SJSA1 (cell line): ENCODE measurements at places on chromosomes 6 and 20. TPM values are rescaled to one million over a fixed set of nuclear protein-coding genes. Genes with fewer than 3 reads are reported as not detected.

The GSTA2 gene
- total RNA-seq, result not detected in 2 replicates

The PCNA gene
- total RNA-seq, result 391 and 409 TPM in 2 replicates

The FAM217A gene
- not detected in 2 replicates for total RNA-seq

The SNHG17 gene
- total RNA-seq, result 10.3 and 16.2 TPM in 2 replicates

The TBCC gene
- 51.0 and 73.6 TPM in 2 replicates for total RNA-seq

The HLA-G gene
- total RNA-seq, result not detected in 2 replicates

The ADAM33 gene
- total RNA-seq, result not detected in 2 replicates

The CST2 gene
- total RNA-seq, result not detected in 2 replicates

The NRN1 gene
- total RNA-seq, result 19.4 and 20.6 TPM in 2 replicates

DNA sequence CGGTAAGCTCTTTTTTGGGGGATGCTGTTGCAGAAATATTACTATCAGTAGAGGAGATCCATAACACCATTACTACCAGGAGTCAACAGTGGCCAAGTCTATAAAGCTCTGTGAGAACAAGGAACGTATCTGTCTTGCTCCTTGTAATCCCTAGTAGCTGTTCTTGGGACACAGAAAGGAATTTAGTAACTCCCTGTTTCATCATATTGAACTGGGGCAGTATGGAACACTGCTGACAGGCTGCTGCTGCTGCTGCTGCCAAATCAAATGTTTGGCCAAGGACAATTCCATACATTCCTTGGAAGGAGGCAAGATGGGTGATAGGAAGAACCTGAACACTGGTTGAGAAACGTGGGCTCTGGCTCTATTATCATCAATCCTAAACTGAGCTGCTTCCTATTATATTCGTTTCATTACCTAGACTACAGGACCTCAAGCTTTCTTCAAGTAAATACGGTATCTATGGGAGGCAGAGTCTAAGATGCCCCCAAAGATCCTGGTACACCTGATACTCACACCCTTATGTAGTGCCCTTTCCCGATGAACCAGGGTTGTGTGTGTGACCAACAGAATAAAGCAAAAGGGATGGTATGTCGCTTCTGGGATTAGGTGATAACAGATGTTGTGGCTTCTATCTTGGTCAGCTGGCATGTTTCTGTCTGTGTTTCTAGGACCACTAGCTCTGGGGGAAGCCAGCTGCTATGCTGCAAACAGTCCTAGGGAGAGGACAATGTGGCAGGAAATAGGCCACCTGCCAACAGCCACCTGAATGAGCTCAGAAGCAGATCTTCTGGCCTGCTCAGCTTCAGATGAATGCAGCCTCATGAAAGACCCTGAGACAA lies 39.5 kb downstream of the ELOVL5 start:
- peaks cover 21% of the 10 kb centered on the region for H3K4me1 ChIP-seq
- H3K27me3 ChIP-seq, result no peaks in the 10 kb centered on the region
- no peak overlapping the region for H3K27ac ChIP-seq
- no peaks in the 10 kb centered on the region for H3K36me3 ChIP-seq
- no peak overlapping the region for H3K4me3 ChIP-seq
- DNase-seq, result no peak

DNA sequence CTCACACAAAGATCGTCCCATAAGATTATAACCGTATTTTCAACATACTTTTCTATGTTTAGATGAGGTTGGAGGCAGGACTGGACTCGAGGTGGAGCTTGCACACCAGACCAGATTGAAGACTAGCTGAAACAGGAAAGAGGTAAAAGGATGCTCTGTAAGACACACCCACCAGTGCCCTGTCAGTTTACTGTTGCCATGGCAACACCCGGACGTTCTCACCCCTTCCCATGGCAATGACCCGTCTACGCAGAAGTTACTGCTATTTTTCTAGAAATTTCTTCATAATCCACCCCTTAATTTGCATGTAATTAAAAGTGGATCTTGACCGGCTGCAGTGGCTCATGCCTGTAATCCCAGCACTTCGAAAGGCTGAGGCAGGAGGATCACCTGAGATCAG lies 13.6 kb upstream of the SRSF6 start:
- no peaks in the 10 kb centered on the region for H3K4me1 ChIP-seq
- no peaks in the 10 kb centered on the region for H3K36me3 ChIP-seq
- DNase-seq, result no peak
- H3K4me3 ChIP-seq, result no peak overlapping the region

GRCh38 chr6:56072856-56073255 lies 174.5 kb downstream of the COL21A1 start:
- H3K4me1 ChIP-seq, result peaks cover 17% of the 10 kb centered on the region
- no peak overlapping the region for H3K4me3 ChIP-seq
- H3K36me3 ChIP-seq, result no peaks in the 10 kb centered on the region
- no peaks in the 10 kb centered on the region for H3K27me3 ChIP-seq
- peak; percentile 63 for DNase-seq

DNA sequence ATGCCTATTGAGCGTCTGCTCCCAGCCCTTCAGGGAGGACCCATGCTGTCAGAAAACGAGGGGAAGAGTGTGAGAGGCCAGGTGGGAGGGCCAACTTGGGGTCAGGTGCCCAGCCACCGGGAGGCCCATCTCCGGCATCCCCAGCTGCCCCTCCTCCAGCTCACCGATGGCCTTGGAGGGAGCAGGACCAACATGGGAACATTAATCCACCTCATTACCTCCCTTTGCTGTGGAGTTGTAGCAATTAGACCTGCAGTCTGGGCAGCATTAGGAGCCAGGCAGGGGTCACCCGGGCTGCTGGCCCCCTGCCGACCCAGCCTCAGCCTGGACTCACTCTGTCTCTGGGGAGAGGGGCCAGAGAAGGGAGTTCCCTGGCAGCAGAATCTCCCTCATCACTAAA lies 25.1 kb downstream of the DLGAP4 start:
- H3K4me1 ChIP-seq, result no peaks in the 10 kb centered on the region
- no peaks in the 10 kb centered on the region for H3K36me3 ChIP-seq
- H3K27me3 ChIP-seq, result peaks cover 51% of the 10 kb centered on the region

- DNase-seq, result no peak
- H3K27ac ChIP-seq, result no peak overlapping the region
- no peak overlapping the region for H3K4me3 ChIP-seq
- no peaks in the 10 kb centered on the region for H3K27me3 ChIP-seq
Observed at GRCh38 chr6:140636908-140637402, 1262.5 kb upstream of the CITED2 start.

DNA sequence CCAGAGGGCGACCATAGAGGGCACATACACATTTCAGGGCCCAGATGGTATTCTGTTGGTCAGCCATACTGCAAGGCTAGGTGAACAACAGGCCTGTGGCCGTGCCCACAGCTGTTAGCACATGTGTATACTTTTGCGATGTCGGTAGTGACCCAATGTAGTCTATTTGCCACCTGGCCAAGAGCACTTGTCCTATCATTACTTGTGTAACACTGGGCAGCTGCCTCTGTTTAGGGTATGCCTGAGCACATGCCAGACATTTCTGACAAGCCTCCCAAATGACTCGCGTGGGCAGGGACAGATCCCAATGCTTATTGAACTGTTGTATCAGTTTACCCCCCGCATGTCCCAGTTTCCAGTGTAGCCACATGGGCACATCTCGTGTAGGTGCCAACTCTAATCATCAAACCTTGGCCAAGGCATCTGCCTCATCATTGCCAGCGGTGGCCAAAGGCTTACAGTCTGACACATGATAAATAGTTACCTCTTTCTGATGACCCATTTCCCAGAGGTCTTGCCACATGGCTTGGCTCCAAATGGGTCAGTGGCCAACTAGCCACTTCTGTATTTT lies 74.4 kb upstream of the FBXL4 start:
- no peaks in the 10 kb centered on the region for H3K27me3 ChIP-seq
- H3K27ac ChIP-seq, result no peak overlapping the region
- no peaks in the 10 kb centered on the region for H3K4me1 ChIP-seq
- no peak overlapping the region for H3K4me3 ChIP-seq
- H3K36me3 ChIP-seq, result no peaks in the 10 kb centered on the region
- DNase-seq, result no peak

DNA sequence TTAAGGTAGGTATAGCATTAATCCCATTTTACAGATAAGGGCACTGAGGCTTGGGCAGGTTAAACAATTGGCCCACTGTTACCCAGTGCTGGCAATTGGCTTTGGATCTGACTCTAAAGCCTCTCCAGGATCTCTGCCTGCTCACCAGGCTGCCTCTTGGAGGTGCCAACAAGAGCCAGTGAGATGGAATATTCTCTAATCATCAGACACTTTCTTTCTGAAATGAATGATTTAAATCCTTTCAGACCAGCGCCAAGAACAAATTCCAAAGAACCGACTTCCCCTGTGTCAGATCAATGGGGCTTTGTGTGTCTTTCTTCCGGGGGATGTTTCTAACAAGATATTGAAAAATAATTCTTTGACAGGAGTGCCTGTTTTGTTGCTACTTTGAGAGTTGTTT lies 23.6 kb downstream of the CYP39A1 start:
- H3K4me1 ChIP-seq, result no peaks in the 10 kb centered on the region
- no peak overlapping the region for H3K27ac ChIP-seq
- no peaks in the 10 kb centered on the region for H3K27me3 ChIP-seq
- H3K36me3 ChIP-seq, result no peaks in the 10 kb centered on the region
- DNase-seq, result no peak

GRCh38 chr6:78909391-78909790 lies 42.0 kb downstream of the IRAK1BP1 start:
- H3K27ac ChIP-seq, result no peak overlapping the region
- DNase-seq, result no peak
- H3K27me3 ChIP-seq, result no peaks in the 10 kb centered on the region
- no peaks in the 10 kb centered on the region for H3K4me1 ChIP-seq

DNA sequence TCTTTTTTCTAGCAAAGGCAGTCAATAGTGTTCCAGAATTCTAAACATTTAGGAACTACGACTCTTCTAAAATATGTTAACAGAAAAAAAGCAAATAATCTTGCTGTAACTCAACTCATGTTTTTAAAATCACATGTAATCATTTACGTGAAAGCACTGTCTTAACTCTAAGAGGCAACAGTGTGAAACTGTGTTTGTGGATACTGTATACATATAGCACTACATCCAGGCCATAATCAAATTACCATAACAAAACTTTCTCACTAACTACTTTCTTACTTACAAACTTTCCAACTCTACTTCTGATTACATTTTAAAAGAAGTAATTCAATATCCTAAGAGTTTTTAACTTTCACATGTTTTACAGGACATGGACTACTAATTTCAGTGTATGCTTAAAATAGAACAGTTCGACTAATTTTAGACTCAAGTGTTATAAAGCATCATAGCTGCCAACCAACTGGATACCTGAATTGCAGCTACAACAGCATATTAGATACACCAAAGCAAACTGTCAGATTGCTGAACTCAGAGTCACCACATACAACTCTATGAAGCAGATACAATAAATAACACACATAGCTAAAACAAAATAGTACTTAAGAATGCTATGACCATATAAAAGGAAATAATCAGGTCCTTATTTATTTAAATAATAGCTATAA lies 121.6 kb upstream of the BEND6 start:
- no peak for DNase-seq
- no peak overlapping the region for H3K4me3 ChIP-seq
- peaks cover 4% of the 10 kb centered on the region for H3K4me1 ChIP-seq
- no peak overlapping the region for H3K27ac ChIP-seq
- no peaks in the 10 kb centered on the region for H3K27me3 ChIP-seq

GRCh38 chr20:56032251-56032650 lies 26.9 kb upstream of the CBLN4 start:
- no peak for DNase-seq
- H3K36me3 ChIP-seq, result no peaks in the 10 kb centered on the region
- no peaks in the 10 kb centered on the region for H3K4me1 ChIP-seq
- no peaks in the 10 kb centered on the region for H3K27me3 ChIP-seq
- H3K4me3 ChIP-seq, result no peak overlapping the region

DNA sequence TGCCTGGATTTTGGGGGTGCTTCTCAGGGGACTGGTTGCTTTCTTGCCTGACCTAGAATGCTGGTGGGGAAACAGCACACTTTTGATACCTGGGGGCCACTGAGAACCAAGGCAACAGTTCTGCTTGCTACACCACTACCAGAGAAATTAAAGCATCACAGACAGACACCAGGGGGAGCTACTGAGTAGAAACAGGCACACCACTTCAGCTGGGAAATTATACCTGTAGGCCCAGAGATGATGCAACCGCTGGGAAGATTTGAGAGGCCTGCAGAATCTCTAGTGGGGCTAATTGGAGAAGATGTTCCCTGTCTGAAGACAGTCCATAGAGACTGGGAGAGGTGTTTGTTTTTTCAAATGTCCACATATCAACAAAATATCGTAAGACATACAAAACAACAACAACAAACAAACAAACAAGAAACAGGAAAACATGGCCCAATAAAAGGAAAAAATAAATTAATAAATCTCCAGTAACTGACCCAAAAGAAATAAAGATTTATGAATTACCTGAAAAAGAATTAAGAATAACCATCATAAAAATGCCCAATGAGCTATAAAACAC lies 129.4 kb upstream of the RIN2 start:
- peak; percentile 59 for DNase-seq
- no peaks in the 10 kb centered on the region for H3K4me1 ChIP-seq
- H3K27me3 ChIP-seq, result no peaks in the 10 kb centered on the region; the same call in 1 of the 2 replicates
- H3K27ac ChIP-seq, result no peak overlapping the region

GRCh38 chr6:148625609-148626008 lies 121.2 kb upstream of the UST start:
- no peak overlapping the region for H3K4me3 ChIP-seq
- H3K27ac ChIP-seq, result no peak overlapping the region
- no peaks in the 10 kb centered on the region for H3K36me3 ChIP-seq
- no peak for DNase-seq
- H3K4me1 ChIP-seq, result no peaks in the 10 kb centered on the region

DNA sequence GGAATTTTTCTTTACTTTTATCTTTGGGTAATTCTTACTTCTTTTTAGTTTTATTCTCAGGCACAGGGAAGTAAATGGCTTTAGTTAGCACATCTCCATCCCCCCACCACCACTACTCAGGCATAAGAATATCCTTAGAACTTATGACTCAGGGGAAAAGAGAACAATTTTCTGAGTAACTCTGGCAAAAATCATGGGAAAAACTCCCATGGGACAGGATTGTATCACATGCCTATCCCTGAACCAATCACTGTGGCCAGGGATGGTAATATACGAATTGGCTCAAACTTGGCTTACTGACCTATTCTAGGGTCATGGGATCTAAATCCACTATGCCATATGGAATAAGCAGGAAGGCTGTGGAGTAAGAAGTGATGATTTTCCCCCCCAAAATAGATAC lies 339.1 kb downstream of the BTBD3 start:
- no peak overlapping the region for H3K27ac ChIP-seq
- no peaks in the 10 kb centered on the region for H3K36me3 ChIP-seq
- H3K4me1 ChIP-seq, result no peaks in the 10 kb centered on the region

DNA sequence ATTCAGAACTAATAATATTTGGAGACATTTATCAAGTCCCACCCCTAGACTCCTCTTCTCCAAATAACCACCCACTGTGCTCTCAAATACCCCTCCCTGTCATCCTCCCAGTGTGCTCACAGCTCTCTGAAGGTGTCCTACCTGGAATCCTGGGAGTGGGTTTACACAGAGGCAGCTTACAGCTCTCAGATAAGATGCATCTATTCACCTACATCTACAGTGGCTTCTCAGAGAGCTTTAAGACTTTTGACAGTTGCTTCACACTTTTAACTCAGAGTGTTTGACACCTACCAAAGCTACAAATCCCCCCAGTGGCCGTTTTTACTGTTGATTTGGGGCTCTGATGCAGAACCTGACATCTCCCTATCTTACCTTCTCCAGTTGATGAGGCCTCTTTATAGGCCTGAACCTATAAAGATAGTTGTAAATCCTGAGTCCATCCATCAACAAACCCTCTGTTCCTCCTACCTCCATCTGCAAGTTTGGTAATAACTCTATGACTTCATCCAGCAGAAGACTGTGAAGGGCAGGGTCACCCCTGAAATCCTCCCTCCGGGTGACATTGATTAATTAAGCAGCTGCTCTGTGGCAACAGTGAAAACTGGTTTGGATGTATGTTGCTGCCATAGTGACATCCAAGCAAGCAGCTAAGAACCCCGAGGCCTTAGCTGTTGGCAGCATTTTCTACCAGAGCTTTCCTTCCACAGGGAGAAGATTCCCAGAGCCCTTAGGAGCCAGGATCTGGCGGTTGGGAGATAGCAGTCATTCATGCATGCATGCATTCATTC lies 226.1 kb upstream of the RREB1 start:
- peaks cover 11% of the 10 kb centered on the region for H3K4me1 ChIP-seq
- no peaks in the 10 kb centered on the region for H3K36me3 ChIP-seq
- no peak overlapping the region for H3K27ac ChIP-seq
- H3K4me3 ChIP-seq, result no peak overlapping the region
